NCI-H1092 treated with DMSO at 0.1 percent for 48 hours (cell line): ENCODE measurements at places on chromosomes 4 and X.

- no peak for DNase-seq
These were observed 38.0 kb upstream of the SPON2 start for GRCh38 chr4:1210241-1210841.

DNA sequence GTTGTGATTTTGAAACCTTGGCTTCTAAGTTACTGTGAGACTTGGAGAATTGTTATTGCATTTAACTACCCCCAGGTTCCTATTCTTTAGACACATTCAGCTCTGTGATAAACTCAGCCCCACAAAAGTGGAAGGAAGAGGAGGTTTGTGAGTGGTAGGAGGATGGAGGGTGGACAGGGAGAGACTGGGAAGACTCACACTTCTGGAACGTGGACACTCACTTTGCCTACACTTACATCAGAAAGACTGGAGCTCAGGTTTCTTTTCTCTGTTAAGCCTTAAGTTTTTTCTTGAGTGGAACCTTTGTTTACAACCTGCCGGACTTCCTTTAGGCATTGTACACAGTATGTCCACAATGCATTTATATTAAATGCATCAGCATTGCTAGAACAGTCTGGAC, 99.0 kb downstream of the AREG start:
- no peak for DNase-seq

- DNase-seq = peak; percentile 7
These were observed 228.2 kb downstream of the FRMPD4 start for GRCh38 chrX:12366440-12366839.

DNA sequence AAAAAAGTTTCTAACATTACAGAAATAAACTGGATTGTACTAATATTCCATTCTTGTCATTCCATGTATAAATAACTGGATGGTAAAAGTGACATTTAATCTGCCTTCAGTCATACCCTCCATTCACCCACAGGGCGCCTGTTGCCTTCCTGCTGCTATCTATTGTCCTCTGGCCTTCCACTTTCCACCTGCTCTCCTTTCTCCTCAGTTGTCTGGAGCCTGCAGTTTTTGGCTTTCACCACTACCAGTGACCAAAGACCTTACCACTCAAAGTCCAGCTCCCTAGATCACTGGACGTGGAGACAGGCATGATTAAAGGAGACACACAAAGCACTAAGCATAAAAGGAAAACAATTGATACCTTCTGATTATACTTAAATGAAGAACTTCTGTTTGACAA, 46.2 kb upstream of the NHS start:
- peak; percentile 10 for DNase-seq

- DNase-seq = no peak
These were observed 28.9 kb downstream of the PDK3 start for GRCh38 chrX:24493740-24494581.

DNA sequence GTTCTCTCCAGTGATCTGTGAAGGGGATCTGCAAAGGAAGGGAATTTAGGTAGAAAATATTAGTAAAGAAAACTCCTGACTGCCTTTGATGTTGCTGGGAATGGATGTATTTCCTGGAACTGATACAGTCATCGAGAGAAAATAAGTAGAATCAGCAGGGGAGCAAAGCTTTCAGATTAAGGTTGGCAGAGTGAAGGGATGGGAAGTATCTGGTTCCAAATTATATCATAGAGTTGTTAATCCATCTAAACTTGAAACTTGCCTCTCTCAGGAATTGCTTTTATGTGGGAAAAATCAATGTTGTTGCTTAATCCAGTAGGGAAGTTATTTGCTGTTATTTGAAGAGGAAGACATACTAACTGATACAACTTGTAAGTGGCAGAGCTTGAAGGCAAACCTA, 19.3 kb downstream of the EPHA5 start:
- DNase-seq = no peak

GRCh38 chrX:81355436-81355835, 153.5 kb downstream of the SH3BGRL start:
- no peak for DNase-seq

- DNase-seq = no peak
These were observed 53.0 kb upstream of the NKX1-1 start for GRCh38 chr4:1459081-1459721.

DNA sequence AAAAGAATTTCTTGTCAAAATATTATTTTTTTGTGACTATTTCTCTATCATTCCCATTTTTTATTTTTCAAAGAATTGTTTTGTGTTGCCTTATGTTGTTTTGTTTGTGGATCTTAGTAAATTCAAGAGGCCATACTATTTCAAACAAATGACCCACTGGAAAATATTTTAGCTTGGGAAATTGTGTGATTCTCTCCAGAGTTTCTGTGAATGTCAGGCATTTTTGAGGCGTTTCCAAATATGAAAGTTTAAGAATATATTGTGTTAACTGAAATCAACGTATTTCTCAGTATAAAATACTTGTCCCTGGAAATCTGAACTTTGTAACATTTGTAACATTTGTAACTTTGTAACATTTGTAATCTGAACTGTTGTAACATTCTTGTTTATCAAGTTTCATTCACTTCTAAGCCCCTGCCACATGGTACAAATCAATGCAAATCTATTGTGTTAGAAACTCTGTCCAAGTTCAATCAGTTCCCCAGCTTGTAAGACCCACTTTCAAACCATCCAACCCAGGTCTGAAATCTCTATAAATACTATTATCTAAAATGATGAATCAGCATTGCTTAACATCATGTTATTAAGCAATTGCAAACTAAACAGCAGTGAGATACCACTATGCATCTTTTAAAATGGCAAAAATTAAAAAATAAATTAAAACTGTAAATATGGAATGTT, 465.4 kb upstream of the GRID2 start:
- no peak for DNase-seq

DNA sequence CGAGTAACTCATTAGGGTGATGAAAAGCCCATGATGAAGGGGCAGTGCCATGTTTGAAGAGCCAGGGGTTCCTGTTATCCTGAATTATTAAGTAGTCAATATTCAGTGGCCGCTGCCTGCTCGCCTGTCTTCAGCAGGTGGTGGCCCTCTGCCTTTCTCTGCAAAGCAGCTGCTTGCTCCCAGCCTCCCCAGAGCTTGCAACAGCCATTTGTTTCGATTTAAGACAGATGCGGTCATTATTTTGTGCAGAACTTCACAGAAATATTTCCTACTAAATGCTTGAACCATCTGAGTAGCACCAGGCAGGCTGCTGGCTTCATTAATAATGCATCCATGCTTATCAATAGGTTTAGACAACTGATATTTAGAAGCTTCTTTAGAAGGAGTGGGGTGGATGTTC, 104.3 kb upstream of the TTC29 start:
- no peak for DNase-seq

- DNase-seq = no peak
These were observed 21.6 kb downstream of the ENOPH1 start for GRCh38 chr4:82452026-82452425.

GRCh38 chr4:101345271-101345595, 2.1 kb downstream of the PPP3CA start:
- no peak for DNase-seq

GRCh38 chrX:7145454-7145853, 2.1 kb upstream of the STS start:
- no peak for DNase-seq

DNA sequence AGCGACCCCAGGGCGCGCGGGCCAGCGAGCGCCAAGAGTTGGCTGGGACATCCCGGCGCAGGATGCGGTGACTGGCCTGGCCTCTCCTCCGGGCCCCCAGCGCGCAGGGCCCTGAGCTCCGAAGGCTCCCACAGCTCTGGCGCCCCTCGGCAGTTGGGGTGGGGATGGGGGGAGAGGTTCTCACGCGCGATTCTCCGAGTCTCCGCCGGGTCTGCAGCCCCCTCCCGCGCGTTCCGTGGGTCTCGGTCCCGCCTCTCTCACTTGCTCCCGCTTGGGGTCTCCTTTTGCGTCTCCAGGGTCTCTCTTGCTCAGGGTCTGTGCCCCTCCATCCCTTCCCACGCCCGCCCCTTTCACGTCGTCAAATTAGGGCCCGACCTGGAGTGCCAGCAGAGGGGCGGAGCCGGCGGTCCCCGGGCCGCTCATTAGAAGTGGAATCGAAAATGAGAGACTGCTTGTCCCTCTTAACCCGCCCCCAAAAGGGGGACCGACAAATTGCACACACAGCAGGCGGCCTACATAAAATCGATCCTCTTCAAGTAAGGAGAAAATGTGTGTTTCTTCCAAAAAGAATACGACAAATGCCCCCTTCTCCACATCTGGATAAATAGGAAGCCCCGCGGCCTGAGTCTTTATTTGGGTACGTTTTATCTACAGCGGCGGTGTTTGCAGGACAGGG, 877 bp upstream of the NKX1-1 start:
- DNase-seq = no peak

DNA sequence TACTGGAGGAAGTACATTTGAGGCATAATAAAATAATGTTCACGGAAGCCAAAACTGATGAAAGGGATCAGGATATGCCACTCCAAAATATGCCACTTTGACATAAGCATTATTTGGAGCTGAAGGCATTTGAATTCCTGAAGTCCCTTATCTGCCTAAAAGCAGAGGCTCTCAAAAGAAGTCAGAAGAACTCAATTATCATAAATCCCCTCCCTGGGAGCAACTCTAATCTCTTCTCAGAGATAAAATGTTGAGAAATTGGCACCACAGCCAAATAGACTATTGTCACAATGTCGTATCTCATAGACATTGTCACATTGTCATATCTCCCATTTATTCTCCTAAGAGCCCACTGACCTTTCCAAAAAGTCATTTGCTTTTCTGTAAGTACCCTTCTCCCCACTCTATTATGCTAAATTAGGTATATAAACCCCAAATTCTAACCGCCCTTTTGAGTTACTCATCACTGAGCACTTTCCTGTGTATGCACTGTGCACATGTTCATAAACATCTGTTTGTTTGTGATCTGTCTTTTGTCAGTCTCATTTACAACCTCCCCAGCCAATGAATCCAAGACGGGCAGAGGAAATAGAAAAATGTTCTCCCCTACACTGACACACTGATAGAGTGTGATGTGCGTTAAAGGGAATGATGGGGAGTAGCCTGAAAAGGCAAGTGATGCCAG, 78.5 kb upstream of the NAF1 start:
- no peak for DNase-seq

GRCh38 chr4:10093801-10094552, 22.6 kb downstream of the WDR1 start:
- DNase-seq = no peak

DNA sequence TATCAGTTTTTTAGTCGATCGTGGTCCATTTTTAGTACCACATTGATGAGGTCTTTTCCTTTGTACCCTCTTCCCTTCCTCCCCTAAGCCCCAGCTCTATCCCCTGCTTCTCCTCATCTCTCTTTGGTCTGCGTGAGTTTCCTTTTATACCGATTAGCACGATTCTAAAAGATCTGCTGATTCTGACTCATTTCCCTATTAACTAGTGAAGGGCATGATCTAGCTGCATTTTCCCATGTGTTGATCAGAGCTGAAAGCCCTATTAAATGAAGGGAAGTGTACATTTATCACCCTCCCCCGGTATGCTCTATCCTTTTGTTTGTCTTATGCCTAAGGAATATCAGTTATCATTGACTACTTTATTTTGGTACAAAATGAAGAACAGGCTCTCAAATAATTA, 181.7 kb upstream of the NPY2R start:
- DNase-seq = no peak

DNA sequence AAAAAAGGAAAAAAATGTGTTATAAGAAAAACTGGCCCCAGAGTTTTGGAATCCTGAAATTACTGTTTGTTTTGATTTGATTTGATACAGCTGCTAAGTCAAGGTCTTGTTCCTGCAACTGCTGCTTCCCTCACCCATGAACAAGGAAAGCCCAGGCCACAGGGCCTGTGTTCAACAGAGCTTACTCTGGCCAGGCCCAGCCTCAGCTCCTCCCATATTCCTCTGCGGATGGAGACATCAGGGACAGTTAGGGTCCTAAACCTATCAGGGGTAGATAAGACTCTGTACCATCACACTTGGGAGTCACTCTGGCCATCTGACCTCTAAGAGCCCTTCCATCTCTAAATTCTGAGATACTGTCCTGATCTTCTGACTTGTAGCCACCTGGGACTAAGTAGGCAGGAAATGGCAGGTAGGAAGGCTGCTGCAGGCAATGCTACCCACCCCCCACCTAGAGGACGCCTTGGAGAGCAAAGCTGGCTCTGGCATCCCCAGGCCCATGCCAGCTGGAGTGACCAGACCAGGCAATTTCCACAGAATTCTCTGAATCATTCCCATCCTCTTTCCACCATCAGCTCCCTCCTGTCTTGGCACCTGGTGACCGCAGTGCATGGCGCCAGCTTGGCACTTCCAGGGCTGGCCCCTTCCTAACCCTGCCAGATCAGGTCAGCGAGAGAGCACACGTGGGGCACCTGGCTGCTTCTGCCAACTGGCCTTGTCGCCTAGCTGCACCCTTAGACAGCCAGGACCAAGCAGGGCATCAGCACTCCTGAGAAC, 58.0 kb upstream of the TMEM33 start:
- no peak for DNase-seq

DNA sequence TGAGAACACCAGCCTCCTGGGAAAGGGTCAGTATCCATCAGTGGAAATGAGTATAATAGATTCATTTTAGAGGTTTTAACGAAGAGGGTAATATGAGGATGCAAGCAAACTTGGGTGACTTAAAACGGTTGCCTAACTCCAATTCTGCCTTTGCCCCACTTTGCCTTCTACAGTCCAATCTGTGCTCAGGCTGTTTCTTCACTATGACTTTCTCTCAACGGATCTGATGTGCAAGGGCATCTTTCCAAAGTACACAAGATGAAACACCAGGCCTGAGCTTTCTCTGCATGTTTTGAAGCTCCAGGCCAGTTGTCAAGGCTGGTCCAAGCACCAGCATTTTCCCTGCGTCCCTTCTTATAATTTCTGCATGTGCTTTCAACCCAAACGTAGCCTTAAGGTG, 68.0 kb upstream of the TMEM164 start:
- DNase-seq = no peak

DNA sequence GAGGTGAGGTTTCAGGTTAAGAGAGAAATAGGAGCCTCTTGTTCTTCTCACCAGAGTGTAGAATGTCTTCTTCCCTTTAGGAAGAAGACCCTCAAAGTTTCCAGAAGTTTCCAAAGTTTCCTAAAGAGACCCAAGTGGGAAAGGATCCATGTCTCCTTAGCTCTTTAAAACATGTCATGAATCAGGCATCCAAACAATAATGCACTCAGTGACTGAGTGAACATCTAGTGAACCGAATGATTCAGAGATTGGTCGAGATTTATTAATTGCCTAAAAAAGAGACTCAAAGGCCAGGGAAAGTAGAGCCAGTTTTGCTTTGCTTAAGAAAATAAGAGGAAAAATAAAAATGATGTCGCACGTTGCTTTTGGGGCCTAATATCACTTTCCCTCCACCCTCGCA, 29.4 kb downstream of the FGF5 start:
- DNase-seq = no peak

DNA sequence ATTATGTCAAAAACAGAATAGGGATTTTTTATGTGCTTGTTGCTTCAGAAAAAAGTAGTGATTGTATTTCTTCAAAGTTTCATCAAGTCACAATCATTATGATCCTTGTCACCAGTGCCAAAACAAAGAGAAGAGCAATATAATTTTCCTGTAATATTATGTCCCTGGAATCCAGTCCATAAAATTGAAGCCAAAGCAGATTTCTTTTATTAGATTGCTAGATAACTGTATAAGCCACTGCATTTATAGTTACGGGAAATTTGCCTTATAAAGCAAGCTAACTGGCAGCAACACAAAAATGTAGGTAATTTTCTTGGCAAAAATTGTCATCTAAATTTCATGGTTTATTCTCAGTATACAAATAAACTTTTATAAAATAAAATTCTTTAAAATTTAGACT, 296.1 kb upstream of the ANKRD50 start:
- DNase-seq = no peak

GRCh38 chrX:130066975-130067615, 43.2 kb downstream of the ELF4 start:
- no peak for DNase-seq
